Muscle of arm (tissue), 14 donors: ENCODE measurements at places on chromosomes 12 and 14. TPM values are rescaled to one million over a fixed set of nuclear protein-coding genes. Genes with fewer than 3 reads are reported as not detected.
A peak's percentile ranks its signal among the peaks of the same experiment; 100 is the strongest.

USP5 gene
- 77.4 TPM for polyA plus RNA-seq

PTPN11 gene
- polyA plus RNA-seq: 65.0 TPM

CEBPE gene
- 0.12 TPM for polyA plus RNA-seq

PLEK2 gene
- 0.57 TPM for polyA plus RNA-seq

CABP1 gene
- 2.2 TPM for polyA plus RNA-seq

RNF10 gene
- 180 TPM for polyA plus RNA-seq

HOXC10 gene
- polyA plus RNA-seq: not detected

DDN gene
- 19.3 TPM for polyA plus RNA-seq

TROAP gene
- 14.8 TPM for polyA plus RNA-seq

DNA sequence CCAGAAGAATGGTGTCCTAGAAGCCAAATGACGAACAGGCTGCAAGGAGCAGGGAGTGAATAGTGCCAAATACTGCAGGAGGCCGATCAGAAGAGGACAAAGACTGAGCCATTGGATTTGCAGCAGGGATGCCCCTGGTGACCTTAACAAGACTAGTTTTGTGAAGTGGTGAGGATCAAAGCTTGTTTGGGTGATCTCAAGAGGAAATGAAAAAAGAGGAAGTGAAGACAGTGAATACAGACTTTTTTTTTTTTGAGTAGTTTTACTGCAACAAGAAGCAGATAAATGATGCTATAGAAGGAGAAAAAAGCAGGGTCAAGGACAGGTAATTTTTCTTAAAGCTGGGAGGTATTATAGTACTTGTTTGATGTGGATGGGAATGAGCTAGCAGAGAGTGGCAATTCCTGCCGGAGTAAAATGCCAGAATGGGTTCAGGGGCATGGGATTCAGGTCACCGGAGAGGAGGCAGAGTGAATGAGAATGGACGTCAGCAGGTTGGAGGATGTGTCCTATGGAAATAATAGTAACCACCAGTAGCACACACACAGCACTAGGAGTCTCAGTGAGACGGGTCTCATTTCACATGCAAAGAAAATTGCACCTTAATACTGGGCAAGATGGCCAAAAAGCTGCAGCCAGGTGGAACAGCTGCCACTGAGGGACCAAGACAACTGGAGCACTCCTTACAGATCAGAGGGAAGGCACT lies 345.8 kb upstream of the CCDC196 start:
- no peak for DNase-seq

DNA sequence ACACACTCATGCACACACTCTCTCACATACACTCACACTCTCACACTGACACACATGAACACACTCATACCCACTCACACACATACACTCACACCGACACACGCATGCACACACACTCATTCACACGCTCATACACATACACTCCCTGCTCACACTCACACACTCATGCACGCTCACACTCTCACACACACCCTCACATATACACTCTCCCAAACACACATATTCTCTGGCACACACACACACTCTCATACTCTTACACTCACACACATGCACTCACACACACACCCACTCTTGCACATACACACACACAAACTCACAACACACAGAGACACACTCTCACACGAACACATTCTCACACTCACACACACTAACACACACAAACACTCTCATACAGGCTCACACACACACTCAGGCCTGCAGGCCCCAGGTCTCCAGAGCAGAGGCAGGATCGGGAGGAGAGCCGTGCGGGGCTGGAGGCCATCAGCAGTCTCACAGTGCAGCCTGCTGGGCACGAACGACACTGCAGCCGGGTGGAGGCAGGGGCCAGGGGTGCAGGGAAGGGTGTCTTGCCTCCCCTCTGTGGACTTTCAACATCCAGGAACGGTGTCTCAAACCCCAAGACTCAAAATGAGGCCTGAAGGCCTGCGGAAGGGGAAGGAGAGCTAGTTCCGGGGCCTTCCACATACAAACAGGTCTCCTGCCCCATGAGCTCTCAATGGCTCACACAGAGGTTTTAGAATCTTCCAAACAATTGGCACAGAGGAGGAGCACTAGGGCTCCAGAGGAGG lies 148.7 kb downstream of the ANO2 start:
- peak; percentile 31 for DNase-seq

GRCh38 chr14:63974176-63974575 lies 121.4 kb downstream of the SYNE2 start:
- DNase-seq: no peak

GRCh38 chr14:58540749-58541632 lies 96.8 kb upstream of the DACT1 start:
- peak; percentile 33 for DNase-seq

DNA sequence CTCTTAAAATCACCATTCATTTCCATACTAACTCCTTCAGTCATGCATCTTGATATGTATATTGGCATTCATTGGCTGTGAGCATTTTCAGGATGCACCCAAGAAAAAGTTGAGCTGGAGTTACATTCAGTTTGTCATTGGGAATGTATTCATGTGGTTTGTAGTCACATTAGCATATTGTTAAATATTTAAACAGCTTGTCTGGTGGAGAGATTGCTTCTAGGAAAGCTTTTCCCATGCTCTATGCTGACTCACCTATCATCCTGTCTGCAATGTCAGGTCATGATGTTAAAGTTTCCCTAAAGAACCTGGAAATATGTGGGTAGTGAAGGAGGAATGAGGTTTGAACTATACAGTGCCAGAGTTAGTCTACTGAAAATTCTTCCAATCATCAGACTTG lies 583.6 kb downstream of the GALC start:
- DNase-seq: no peak

DNA sequence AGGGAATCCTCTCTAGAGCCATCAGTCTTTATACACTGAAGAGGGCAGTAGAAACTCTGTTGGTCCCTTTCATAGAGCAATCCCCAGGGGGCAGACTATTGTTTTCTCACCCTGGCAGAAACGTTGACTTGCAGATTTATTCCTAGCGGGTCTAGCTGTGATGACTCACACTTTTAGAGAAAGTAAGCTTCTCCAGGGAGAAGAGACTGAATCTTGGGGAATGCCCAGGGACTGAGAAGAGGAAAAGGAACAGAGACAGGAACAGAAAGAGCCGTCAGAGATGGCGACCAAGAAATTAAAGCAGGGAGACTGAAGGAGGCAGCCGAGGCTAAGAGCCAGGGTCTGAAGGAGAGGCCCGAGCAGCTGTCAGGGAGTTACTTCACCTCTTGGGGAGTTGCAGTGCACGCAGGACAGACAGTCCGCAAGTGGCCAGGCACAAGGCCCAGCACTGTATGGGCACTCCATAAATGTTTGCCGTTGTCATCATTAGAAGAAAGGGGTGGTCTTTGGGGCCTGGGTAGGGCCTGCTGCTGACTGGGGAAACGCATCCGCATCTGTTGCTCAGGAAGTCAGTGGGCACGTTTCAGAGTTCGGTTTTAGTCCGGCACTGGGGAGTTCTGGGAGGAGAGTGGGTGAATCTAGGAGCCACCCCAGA lies 13.0 kb downstream of the PLEKHG6 start:
- DNase-seq: peak; percentile 50

DNA sequence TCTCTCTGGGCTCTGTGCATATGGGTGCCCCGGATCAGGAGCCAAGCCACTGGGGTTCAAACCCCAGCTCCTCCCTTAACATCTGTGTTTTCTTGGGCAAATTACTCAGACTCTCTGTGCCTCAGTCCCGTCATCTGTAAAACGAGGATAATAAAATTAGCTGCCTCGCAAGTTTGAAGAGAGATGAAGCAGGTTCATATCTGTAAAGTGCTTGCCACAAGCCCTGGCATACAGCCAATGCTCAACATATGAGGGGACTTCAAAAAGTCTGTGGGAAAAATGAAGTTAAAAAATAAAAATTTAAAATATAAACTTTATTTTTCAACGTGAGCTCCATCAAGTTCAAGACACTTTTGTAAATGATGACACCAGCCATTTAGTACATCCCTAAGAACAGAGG lies 276.7 kb downstream of the FOXN3 start:
- DNase-seq: no peak

DNA sequence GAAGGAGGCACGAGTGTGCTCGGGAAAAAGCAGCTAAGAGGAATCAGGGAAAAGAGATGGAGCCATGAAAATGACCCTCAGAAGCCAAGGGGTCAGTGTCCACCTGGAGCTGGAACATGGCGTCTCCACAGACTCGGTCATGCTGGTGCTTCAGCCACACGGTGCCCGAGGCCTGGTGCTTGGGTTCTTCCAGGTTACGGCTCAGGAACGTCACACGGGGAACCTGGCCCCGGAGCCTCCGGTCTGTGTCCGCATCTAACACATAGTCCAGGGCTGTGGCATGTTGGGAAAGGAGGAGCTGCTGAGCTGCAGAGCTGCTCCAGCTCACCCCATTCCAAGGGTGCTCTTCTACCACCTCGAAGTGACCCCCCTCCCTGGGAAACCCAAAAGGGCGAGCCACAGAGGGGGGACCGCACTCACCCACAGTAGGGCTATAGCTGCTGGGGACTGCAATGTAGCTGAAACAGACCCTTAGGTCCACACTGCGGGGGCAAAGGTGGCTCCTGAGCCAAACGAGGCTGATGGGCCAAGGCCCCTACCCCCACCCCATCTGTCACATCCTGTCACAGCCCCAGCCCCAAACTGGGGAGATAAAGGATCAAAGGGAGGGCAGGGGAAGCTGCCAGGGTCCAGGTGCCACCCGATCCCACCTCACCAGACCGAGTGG lies 10.8 kb downstream of the ITGA7 start:
- DNase-seq: no peak
